ENCODE measurements at places on chromosomes 7 and 10.

GRCh38 chr7:26417911-26418413 lies 126.3 kb downstream of the SNX10 start:
- DNase-seq: no peak

DNA sequence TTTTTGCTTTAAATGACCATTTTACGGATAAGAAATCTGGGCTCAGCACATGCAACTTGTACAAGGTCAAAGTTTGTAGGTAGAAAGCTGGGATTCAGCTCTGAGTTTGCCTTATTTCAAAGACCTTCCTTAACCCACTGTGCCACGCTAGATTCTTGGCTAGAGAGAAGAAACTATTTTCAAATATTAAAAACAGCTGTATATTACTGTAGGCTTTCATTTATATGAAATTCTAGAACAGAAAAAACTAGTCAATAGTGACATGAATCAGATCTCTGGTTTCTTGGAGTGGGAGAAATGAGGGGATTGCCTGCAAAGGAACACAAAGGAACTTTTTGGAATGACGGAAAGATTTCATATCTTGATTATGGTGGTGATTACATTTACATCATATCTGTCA lies 53.0 kb upstream of the C1GALT1 start:
- no peak for DNase-seq

DNA sequence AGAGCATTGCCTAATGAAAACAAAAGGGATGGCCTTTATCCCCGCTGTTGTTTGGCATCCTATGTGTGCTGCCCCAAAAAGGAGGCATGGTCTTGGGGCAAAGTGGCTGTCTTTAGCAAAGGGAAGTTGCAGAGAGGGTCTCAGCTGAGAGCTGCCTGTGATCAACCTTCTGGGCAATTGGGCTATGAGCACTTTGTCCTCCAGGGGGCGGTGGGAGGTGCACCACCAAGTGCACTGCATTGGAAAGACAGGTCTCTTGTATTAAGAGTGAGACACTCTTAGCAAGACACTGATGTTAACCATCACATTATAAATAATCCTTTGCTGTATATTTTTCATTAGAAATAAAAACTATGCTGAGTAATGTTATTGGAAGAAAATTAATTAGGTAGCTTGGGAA lies 314.8 kb downstream of the POM121L12 start:
- no peak for DNase-seq

DNA sequence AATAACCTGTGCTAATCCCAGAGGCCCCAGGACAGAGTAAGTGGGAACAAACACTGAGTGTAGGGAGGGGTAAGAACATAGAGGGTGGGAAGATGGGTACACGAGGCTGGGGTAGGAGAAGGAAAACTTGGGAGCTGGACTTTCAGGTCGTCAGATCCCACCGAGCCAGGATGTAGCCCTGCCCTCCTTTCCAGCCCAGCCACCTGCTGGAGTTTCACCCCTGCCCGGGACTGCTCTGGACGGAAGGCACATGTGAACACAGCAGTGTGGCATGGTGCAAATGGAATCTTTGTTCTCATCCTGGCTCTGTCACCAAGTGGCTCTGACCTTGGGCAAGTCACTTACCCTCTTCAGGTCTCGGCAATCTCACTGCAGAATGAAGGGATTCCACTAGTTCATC lies 52.8 kb downstream of the PODXL start:
- no peak for DNase-seq

DNA sequence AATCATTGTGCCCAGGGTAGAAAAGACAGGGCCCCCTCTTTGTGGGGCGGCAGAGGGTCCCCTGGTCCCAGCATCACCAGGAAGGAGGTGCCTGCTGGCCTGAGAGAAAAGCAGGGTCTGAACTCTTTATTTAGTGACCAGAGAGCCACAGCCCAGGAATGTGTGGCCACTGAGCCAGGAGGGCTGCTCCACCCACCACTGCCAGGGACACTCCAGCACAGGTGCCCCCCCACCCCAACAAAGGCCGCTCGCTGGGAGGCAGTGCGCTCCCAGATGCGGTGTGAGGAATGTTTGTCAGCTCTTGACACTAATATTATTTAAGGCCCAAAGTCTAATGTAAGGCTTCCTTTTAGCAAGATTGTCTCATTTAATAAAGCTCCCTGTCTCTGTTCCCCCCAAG lies 59.6 kb upstream of the ZMIZ1 start:
- DNase-seq: no peak

GRCh38 chr7:27123007-27123476 lies 7.5 kb downstream of the HOXA4 start:
- DNase-seq: no peak

DNA sequence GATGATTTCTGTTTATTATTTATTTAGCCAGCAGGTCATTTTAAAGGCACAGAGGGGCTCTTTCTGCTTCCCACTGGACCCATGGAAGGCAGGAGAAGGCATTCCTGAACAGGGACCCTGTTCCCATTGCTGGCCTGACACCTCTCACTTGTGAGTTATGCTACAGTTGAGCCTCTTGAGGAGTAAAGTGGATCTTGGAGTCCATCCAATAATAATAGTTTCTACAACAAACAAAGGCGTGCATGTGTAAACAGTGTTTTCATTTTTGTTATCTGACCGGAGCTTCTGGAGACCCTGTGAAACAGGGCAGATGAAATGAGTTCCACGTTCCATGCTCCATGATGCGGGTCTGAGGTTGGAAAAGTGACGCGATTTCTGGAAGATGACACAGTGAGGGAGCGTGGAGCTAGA lies 127.3 kb upstream of the HABP2 start:
- no peak for DNase-seq

DNA sequence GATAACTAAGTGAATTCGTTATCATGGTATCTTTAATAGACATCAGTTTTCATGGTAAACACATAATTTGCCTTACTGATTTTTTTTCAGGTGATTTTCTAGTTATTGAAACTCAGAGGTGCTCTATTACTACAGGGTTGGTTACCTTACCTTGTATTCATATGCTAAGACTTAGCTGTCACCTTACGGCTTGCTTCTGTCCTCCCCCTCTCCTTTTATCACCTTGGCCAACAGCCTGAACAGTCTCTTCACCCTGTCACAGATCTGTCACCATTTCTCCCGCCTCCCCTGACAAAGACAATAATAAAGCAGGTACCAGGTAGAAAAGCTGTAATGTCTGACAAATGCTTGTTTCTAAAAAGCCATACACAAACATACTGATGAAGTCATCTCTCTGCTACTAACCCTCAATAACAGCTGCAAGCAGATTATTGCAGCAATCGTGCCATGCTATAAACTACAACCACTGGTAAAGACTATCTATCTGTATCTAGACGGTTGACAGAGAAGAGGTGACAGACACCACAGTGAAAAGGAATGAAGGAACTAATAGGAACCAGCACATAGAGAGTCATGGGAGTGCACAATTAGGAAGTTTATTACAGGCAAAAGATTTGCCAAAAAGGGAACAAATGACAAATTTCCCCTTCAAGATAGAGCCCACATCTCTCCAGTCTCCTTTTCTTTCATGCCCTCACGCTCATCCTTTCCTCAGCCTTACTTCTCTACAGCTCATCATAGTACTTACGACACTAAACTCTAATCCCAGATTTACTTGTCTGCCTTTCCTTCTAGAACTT lies 57.2 kb downstream of the ARHGAP12 start:
- no peak for DNase-seq

GRCh38 chr10:114663626-114664025 lies 5.6 kb upstream of the ABLIM1 start:
- no peak for DNase-seq

DNA sequence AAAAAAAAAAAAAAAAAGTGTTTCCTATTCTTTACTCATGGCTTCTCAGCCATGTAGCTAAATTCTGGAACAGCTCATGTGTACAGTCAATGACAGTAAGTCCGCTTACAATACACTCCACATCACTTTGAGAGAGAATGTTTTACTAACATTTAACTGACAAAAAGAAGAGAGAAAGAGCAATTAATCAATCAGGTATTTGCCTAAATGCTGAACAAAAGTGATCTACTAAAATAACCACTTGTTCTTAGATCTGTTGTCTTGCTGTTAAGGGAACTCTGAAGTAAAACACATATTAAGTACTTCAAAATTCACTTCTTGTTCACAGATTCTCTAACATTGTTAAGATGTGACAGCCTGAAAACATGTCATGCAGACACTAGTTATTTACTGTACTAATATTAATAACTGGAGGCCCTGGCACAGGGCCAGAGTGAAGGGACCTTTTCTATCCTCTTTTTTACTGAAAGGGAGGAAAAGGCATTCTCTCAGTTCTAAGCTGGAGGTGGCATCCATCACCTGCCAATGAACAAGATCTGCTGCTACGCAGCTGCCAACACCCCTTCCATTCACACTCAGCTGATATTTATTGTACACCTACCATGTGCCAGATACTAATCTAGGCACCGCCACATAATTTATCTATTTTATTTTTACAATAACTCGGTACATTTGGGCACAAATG lies 72.6 kb downstream of the AHR start:
- DNase-seq: no peak

DNA sequence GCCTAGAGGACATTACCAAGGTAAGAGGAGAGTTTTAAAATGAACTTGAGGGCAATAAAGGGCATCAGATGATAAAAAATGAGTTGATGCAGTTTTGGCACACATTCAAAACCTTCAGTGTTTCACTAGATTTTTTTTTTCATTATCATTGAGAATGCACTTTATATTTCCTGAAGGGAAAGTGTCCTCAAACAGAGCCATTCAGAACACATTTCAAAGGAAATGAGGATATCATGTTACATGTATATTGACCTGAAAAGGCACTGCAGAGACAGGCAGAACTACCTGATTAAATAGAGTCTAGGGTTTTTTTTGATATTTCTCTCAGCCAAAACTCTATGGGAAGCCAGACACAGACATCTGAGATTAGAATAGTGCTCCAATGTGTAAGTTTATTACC lies 454.0 kb downstream of the NEBL start:
- no peak for DNase-seq

DNA sequence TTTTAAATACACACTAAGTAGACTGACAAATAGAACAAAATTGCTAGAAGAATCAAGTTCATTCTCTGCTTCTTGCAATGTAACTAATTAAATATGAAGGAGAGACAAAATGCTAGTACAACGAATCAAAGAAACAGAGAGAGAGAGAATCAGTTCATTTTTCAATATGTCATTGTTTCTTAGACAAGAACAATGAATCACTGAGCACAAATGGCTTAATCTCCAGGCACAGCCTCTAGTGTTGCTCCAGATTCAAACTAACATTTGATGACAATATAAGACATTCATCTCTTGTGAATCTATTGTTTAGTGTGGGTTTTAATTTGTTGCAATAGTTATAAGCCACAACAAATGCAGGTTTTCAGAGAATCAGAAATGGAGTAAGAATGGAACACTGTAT lies 357.4 kb upstream of the TMEM229A start:
- no peak for DNase-seq

DNA sequence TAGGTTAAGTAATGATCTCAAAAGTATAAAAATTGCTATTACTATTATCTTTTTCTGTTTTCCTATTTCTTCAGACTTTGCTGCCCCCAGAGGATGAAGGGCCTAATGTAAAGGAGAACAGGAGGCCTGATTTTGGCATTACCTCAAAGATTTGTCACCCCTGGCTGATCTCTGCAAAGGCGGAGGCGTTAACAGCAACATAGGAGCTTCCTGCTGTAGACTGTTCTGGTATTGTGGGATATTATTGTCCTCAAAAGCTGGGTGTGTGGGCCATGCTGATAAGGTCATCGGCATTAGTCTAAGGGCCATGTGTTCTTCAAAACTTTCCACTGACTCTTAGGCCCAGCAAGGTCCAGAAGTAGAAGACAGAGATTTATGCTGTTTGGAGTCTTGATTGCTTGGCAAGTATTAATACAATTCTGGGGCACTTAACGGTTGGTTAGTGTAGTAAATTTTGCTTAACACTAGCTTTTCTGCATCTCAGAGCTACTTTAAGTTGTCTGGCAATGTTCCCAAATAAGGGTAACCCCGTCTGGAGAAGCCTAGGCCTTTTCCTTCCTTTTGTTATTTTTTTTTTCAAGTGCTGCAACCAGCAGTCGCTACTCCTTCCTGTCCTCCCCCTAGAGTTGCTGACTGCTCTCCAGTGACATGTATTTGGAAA lies 14.0 kb upstream of the ENTPD1 start:
- peak; percentile 49 for DNase-seq

- no peak for DNase-seq
Measured at GRCh38 chr7:135178364-135178763, 7.9 kb upstream of the CYREN start.

- no peak for DNase-seq
Measured at GRCh38 chr10:88756660-88757059, 3.2 kb upstream of the LIPN start.

- DNase-seq: no peak
Measured at GRCh38 chr7:123746931-123747488, 1.8 kb downstream of the WASL start.

- DNase-seq: no peak
Measured at GRCh38 chr7:107953265-107953923, 49.6 kb downstream of the LAMB1 start.

- no peak for DNase-seq
Measured at GRCh38 chr7:129176916-129177710, 11.3 kb upstream of the SMO start.

DNA sequence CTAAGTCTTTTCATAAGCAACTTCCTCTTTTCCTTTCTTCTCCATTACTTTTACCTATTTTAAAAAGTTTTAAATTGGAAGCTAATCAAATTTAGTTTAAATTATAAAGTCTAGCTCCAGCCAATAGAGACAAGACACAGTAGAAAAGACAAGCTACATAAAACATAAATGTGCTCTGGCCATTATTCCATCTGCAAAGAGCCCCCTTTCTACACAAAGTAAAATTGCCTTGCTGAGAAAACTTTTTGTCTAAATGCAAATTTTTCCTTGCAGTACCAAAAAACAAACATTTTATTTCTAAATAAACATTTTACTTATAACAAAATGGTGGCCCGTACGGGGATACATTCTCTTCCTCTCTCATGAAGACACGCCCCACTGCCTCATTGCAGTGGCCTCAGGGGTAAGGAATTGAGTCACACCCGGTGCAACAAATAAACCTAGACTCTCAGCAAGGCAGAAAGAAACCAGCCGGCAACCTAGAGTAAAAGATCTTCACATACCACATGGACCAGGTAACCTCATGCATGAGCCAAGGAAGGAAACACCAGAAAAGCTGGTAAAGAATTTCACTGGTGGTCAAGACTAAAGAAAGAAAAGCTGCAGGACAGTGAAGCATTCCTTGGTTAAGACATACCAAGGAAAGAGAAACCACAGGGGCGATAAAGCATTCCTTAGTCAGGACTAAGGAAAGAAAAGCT lies 71.6 kb upstream of the ZNF746 start:
- no peak for DNase-seq

DNA sequence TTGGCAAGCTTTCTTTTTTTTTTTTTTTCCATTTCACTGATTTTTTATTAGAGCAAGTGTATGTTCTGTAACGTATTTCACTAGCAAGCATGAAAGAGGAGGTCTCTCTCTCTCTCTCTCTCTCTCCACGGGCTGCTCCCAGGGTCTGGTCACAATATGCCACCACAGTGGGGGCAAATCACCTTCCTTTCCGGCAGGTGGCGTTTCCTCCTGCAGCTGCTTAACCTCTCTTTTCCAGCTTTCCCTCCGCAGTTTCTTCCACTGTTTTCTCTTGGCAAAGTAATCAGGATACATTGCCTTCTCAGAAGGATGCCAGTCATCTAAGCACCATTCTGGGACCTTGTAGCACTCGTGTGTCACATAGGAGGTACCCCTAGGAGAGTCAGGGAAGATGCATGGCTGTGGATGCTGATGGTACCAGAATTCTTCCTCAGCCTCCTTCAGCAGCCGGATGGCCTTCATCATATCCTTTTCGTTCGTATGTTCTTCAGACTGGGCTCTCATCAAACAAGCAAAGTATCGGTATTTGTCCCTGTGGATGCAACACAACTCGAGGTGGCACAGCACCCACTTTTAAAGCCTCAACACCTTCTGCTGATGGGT lies 197.3 kb upstream of the PODXL start:
- DNase-seq: no peak

GRCh38 chr10:118365702-118366101 lies 23.6 kb upstream of the FAM204A start:
- no peak for DNase-seq

Data from GM13976 (cell line).